HuH-7.5 (cell line): ENCODE measurements at places on chromosomes 16 and 17.
A peak's percentile ranks its signal among the peaks of the same experiment; 100 is the strongest.

DNA sequence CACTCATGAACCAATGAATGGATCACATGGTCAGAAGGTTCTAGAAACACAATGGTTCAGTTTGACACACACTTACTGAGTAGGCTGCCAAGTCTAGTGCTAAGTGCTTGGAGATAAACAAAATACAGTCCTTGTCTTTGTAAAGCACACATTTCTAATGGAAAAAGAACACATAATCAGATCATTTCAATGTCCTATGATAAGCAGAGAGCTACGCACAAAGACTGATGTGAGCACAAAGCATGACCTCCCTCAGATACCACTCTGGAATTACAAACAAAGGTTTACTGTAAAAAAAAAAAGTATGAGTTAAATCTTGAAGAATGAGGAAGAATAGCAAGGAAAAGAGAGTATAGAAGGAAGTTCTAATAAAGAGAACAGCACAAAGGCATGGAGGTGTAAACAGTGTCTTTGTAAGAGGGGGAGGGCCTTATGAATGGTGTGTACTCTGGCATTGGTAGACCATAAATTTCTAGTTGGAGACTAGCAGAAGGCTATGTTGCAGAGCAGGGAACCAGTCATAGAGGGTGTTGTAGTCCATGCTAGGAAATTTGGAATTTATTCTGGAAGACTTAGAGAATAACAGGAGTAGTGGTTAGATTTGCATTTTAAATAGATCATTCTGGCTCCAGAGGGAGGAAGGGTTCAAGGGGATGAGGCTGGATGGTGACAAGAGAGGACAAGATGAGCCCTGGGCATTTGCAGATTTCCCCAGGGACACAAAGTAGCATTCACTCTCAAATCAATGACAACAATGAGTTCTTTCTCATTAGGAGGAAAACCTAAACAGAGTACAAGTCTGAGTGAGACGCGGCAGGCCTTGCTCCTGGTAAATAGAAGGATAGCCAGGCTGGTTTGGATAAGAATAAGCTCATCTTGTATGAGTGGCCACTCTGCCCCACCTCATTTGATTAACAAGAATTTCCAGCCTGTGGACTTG, 468.0 kb downstream of the TOX3 start:
- DNase-seq, result no peak

DNA sequence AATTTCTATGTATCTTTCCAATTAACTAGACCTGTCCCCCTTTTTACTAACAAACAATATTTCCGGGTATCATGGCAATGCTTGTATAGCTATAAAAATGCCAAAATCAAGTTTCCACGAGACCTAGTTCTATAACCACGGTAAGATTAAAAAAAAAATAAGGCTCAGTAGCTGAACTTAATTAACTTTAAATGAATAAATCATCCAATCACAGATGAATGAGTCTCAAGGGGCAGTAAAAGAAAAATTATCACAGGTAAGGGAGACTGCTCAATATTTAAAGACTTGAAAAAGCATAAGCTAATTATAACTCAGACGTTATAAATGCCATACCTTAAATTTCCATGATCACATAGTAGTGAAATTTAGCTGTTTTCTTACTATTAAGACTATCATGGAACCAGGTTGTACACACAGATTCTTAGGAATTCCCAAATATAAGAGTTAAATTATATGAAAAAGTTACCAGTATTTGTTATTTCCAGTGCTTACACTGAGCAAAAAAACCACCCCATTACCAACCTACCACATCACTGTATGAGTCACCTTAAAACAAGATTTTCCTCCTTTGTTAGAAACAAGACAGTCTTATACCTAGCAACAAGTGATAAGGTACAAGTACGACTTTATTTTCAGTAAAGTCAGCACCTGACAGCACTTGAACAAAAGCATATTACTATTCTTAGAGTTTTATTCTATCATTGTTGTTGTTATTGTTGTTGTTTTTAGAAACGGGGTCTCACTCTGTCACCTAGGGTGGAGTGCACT, 20.6 kb downstream of the SSH2 start:
- DNase-seq, result no peak

DNA sequence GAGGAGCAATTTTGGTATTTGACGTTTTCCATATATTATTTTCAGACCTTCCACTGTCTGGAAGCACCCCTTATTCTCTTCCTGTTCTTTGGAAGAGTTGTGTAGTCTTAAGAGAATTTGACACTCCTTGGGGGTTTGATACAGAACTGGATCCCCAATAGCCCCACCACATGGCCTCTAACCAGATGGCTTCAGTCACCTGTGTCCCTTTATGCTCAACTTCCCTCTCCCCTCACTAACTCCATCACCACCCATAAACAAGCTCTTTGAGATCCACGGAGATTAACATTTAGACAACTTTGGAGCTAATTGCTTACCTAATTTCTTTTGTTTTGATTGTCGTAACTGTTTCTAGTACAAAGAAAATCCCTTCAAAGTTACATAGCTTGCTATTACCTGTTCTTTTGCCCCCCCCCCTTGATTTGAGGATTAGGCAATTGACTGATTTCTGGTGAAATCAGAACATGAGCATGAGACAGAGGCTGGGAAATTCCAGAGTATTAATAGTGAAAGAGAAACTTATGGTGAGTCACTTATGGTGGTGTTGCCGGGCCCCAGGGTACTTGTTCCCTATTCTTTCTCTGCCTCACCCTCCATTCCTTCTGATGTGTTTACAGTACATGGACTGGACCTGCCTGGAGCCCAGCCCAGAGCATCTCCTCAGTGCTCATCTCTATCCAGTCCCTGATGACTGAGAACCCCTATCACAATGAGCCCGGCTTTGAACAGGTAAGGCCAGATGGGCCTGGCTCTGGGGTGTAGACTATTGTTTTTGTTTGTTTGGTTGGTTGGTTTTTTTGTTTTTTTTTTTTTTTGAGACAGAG, 7.5 kb downstream of the UBE2Z start:
- no peak for DNase-seq

DNA sequence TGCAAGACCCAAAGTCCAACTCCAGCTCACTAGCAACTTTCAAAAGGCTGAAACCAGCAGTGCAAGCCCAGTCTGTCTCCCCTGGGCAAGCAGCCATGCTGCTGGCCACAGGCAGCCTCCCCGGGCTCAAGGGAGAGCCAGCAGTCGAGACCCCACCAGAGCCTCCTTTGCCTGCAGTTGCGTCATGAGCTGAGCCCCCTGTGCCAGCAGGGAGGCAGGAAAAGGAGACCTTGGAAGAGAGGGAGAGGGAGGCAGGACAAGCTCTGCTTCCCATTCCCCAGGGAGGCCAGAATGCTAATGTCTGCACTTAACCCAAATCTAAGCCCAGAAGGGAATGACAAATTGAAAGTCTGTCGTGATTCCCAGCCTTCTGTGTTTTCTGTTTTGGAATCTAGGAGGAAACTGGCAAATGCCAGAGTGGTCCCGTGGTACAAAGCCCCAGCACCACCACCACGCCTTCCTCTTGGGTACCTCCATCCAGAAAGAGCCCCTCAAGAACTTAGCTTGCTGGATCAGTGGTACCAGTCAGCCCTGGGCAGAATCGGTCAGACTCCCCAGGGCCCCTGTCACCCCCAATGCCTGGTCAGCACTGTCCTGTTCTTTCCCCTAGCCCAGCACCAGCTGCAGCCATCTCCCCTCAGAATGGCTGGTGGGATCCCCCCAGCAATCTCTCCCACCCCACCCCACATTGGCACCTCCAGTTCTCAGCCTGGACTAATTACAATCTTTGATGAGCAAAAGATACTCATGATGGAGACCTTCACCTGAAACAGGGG, 99.3 kb upstream of the TNRC6C start:
- DNase-seq, result no peak

GRCh38 chr16:81539009-81539758, 94.6 kb downstream of the CMIP start:
- DNase-seq, result no peak

- DNase-seq, result no peak
Measured at GRCh38 chr16:54460263-54460860, 173.8 kb upstream of the IRX3 start.

- DNase-seq, result no peak
Measured at GRCh38 chr17:79220201-79220712, 145.6 kb downstream of the ENGASE start.

DNA sequence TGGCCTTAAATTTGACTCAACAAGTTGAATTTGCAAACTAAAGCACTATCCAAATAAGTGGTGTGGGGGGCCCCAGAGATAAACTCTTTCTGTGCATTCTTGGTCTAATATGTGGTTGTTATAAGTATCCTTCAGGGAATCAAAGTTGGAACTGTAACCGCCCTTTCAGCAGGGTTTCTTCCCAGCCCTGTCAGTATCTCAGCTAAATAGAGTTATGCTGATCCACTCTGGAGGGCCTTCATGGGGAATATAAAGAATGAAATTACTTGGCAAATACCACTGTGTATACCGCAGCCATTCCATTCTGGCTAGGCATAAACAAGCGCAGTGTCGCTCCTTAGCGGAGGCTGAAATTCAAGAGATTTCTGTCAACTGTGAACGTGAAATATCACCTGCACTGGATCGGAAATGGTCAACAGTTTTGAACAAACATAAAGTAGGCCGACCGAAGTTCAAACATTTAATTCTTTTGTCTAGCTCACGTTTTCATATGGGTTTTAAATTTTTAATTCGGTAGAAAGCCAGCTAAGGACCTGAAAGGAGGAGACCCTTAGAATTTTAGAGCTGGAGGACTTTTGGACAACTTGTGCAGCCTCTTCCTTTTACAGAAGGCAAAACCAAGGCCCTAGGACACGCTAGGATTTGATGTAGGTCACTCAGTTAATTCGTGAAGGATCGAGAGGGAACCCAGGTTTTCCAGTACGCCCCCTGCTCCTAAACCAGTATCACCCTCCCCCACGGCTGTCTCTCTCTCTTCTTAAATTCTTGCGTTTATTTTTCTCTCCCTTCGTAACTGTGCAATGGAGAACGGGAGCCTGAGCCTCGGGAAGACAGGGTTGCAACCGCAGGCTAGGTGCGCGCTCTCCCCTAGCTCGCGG, 74.7 kb downstream of the CHD9 start:
- no peak for DNase-seq

GRCh38 chr17:40448213-40448638, 5.0 kb downstream of the IGFBP4 start:
- no peak for DNase-seq

DNA sequence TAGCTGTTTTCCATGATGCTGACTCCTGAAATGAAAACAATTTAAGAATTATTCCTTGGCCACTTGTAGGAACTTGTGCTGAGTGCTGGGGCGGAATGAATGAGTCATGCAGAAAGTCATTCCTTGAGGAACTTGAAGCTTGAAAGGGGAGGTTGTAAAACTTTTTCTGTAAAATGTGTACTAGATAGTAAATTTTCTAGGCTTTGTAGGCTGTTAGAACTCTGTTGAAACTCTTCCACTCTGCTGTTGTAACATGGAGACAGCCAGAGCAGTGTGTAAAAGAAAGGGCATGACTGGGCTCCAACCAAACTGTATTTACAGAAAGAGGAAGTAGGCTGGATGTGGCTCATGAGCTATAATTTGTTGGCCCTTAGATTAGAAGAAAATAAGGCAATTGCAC, 46.1 kb downstream of the ABCA8 start:
- no peak for DNase-seq

- DNase-seq, result no peak
Measured at GRCh38 chr17:72370819-72371218, 250.0 kb downstream of the SOX9 start.

- DNase-seq, result no peak
Measured at GRCh38 chr16:11232852-11233726, 22.9 kb downstream of the SOCS1 start.

- peak; percentile 28 for DNase-seq
Measured at GRCh38 chr17:44878627-44879221, 20.5 kb downstream of the EFTUD2 start.

GRCh38 chr17:63275971-63276745, 169.9 kb downstream of the CYB561 start:
- no peak for DNase-seq

DNA sequence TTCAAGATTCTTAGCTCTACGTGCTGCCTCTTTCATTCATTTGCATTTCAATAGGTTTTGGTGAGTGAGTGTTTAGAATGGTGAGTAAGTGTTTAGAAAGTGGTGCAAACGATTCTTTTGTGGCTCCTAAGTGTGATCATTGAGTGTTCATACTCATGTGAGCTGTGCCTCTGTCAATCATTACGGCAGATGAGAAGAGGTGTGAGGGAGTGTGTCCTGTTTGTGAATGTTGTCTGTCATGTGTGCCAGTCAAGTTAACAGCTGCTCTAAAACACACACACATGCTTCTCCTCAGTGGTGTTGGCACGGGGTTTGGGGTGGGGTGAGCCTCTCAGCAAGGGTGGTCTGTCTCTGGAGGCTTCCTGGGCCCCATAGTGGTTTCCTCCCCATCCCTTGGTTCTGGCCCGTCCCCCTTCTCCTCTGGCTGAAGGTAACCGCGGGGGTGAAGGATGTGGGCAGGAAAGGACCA, 11.4 kb downstream of the MYL4 start:
- no peak for DNase-seq

GRCh38 chr17:29115961-29116803, 64.0 kb downstream of the MYO18A start:
- peak; percentile 86 for DNase-seq

DNA sequence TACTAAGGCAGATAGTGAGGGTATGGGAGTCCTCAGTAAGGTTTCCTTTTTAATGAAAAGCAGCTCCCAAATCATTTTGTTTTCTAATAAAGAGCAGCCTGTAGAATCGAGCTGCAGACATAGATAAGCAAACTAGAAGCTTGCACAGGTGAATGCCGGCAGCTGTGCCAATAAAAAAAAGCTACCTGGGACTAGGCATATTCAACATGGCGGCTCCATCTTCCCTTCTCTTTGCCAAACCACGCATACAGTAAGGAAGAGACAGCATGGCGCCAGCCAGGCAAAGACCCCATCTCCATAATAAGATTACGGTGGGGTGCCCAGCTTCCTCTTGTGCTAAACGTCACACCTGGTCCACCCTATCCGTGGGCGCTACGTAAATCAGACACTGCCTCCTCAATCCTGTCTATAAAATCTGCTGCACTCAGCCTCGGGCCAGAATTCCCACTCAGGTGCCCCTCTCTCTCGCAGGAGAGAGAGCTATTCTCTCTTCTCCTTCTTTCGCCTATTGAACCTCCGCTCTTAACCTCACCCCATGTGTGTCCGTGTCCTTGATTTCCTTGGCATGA, 92.7 kb upstream of the FA2H start:
- DNase-seq, result no peak

- no peak for DNase-seq
Measured at GRCh38 chr16:53220585-53220984, 165.8 kb downstream of the CHD9 start.

GRCh38 chr16:19804538-19805323, 79.9 kb downstream of the GPRC5B start:
- no peak for DNase-seq

DNA sequence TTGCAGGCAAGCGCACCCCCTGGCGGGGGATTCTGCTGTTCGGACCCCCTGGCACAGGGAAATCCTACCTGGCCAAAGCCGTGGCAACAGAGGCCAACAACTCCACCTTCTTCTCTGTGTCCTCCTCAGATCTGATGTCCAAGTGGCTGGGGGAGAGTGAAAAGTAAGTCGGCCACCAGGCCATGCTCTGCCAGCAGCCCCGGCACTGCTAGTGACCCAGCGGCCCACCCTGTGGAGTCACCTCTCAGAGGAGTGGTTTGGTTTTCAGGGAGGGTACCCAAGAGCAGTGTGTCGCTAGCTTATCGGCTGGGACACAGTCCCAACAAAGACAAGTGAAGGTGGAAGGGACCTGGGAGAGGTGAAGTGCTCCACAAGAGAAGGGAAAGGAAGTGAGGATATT, 8.2 kb downstream of the VPS4A start:
- no peak for DNase-seq

- DNase-seq, result no peak
Measured at GRCh38 chr16:15857724-15858560, 1.1 kb upstream of the MYH11 start.

GRCh38 chr17:57948555-57949420, 6.4 kb downstream of the CUEDC1 start:
- DNase-seq, result no peak
